ENCODE measurements at places on chromosomes 16 and 17.

DNA sequence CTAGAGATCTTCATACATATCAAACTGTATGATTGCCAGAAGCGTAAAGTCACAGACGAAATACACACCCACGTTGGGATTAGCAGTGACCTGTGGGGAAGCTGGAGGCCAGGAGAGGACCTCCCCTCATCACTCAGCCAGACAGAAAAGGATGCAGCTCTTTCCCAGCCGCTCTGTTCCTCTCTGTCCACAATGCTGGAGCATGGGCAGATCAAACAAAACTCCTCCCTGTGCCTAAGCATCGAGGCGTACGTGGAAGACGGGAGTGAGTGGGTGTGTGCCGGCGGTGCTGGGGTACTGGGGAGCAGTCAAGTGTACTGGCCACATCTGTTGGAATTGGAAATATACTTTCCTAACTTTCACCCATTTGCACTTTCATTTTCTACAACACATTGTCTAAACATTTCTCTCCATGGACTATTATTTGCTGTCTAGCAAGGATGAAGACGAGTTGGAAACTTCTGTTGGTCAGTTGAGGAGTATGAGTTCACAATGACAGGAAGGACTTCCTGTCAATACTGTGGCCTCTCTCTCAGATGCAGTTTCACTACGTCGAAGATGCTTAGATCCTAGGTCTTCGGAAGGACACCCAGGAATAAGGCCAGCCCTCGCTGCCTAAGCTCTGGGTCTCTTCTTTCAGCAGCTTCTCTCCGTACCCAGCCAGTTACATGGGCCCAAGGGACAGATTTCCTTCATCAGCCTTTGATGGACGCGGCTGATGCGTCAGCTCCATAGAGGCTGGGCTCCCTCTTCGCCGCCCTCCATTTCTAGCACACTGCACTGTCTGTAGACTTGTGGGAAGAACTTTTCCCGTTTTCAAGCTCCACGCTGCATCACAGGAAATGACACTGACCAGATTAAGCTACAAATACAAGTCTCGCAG is 30.6 kb upstream of the ENDOV start:
- no peak for DNase-seq

- DNase-seq, result no peak
Observed at GRCh38 chr16:10979717-10980601, 35.6 kb downstream of the CLEC16A start.

DNA sequence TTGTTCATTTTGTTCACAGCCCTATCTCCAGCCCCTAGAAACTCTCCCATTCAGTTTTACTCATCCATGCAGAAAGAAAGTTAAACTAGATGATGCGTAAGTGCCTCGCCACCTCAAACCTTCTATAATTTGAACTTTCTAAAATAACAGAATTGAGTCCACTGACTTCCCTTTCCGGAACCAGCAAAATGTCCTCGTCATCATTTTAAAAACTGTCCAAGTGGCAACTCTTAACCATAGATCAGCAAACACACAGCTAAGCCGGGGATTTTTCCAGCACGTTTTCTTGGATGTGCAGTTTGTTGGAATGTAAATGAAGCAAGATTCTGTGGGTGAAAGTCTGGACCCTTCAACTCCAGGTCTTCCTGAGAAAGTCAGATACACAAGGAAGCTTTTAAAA is 369.7 kb upstream of the ERCC4 start:
- DNase-seq, result no peak

DNA sequence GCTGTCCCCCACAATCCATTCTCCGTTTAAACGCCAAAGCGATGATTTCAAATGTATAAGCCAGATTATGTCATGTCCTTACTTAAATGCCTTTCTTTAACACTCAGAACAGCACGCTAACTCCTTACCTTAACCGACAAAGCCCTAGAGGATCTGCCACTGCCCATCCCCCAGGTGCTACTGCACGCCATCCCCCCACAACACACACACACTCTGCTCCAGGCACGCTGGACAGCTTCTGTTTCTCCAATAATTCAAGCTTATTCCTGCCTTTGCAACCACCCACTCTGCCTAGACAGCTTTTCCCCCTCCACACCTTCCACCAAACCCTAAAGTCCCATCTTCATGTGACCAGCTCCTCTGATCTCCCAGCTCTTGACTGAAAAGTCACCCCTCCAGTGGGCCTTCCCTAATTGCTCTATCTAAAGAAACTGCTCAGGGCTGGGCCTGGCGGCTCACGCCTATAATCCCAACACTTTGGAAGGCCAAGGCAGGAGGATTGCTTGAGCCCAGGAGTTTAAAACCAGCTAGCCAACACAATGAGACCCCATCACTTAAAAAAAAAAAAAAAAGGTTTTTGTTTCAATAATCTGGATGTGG is 38.9 kb upstream of the RPL38 start:
- no peak for DNase-seq

DNA sequence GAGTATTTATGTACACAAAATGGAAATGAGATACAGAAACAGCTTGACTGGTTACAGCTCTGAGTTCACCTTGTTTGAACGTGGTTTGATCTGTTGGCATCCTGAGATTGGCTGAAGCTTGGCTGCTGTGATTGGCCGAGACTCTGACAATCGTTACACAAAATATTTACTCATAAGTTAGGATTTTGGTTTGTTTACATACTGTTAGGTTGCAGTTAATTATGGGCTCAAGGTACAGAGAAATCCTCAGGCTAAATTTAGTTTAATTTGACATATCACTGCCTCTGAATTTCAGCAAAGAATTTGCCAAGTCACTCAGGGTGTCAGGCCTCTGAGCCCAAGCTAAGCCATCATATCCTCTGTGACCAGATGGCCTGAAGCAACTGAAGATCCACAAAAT is 227.3 kb downstream of the COPRS start:
- no peak for DNase-seq

Measured in erythroblast (primary cell).